HuH-7 (cell line): ENCODE measurements at places on chromosomes 7 and 10.

DNA sequence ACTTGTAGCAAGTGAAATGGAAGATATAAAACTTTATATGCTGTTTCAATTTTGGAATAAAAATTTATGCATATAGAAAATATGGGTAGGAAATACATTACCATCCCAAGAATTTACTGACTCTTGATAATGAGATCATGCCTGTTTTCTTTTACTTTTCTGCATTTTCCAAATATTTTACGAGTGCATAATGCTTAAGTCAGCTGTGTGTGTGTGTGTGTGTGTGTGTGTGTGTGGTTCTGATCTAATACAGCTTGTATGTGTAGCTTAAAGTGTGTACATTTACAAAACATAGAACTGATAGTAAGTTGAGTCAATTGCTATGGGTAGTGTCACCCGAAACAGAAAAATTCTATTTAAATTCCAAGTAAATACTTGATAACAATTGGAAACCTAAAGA is 315.9 kb upstream of the LRRN3 start:
- DNase-seq: no peak

DNA sequence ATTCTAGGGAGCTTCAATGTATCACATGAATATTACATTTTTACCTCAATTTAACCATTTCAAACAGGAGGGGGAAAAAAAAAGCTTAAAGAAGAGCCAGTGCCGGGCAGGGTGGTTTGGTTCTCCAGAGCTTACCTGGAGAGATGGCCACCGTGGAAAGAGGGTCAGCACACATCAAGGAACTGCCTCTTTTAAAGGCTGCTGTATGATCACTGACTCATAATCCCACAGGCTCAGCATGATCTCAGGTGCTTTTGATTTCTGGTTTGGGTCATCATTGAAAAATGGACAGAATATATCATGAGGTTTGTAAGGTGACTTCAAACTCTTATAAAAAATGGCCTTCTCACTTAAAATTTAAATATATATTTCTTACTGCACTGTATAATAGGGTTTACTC is 67.5 kb upstream of the MDFIC start:
- DNase-seq: no peak

- DNase-seq: no peak
Measured at GRCh38 chr10:85080934-85081333, 752.5 kb downstream of the CCSER2 start.

DNA sequence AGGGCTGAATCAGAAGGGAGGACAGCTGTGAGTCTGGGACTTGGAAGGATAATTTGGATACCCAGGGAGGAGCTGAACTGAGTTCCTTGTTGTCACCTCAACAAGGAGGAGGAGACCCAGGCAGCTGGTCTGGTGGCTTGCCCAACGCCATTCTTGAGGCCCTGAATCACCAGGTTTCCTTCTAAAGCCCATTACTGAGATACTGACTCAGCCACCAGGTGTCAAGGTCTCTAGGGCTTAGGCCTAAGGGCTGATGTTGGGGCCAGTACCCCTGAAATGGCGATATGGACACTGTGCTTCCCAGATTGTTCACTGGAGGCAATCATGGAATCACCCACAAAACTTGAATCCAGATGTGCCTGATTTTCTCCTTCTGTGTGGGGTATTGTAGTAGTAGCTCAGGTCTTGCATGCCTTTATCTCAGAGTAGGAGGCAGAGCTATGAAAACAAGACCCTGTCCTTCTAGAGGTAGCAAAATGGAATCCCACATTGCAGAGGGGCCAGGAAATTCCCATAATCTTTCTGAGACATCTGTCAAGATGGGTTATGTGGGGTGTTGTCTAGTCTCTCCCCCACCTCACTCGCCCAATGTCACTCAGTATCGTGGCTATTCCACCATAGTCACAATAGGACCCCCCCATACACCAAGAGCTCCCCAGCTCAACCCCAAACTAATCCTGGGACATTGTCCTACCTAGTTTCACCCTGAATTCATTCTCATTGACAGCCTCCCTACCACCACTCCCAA is 1.8 kb upstream of the ATG9B start:
- DNase-seq: no peak

DNA sequence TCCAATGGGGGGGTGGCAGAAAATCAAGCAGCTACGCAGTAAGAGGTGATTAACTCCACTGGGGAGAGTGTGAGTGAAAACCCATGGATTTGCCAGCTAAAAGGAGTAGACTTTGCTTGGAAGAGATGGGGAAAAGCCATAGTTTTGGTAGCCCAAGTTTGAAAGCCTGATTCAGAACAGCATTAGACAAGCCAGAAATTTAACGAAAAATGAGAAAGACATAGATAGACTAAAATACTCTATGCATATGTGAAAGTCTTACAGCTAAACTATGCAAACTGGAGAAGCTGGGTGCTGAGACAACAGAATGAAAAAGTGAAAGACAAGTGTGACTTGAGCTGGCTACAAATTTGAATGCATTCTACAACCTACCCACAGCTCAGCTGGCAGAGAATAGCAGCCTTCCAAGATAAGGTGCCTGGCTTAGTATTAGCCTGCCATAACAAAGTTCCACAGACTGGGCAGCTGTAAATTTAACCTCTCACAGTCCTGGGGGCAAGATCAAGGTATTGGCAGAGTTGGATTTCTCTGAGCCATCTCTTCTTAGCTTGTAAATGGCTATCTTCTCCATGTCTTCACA is 156.6 kb downstream of the CDC14C start:
- no peak for DNase-seq

DNA sequence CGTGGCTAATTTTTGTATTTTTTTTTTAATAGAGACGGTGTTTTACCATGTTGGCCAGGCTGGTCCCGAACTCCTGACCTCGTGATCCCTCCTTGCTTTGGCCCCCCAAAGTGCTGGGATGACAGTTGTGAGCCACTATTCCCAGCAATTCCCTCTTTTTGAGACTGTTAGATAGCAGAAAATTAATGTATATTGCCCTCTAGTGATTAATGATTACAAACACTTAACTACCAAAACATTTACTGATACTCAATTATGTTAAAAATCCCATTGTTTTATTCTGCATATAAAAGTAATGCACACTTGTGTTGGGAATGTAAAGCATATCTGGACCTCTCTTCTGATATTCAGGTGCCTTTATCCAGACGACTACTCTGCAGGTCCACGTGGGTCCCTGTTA is 41.2 kb upstream of the COBL start:
- DNase-seq: no peak

- DNase-seq: no peak
Measured at GRCh38 chr10:11007476-11008020, 10.1 kb upstream of the CELF2 start.

DNA sequence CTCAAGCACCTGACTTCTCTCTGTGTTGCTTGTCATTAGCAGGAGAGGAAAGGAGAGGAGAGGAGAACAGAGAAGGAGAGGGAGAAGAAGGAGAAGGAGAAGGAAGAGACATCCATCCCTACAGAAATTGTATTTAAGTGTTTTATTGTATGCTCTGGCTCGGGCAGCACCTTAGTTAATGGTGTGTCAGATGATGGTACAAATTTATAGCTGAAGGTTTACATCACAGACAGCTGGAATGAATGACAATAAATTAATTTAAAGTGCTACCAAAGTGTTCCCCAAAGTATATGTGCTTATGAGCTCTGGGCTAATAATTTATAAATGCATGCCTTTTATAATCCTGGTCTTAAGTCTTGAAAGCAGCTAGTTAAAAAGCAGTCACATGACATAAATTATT is 38.1 kb upstream of the ZMIZ1 start:
- no peak for DNase-seq

DNA sequence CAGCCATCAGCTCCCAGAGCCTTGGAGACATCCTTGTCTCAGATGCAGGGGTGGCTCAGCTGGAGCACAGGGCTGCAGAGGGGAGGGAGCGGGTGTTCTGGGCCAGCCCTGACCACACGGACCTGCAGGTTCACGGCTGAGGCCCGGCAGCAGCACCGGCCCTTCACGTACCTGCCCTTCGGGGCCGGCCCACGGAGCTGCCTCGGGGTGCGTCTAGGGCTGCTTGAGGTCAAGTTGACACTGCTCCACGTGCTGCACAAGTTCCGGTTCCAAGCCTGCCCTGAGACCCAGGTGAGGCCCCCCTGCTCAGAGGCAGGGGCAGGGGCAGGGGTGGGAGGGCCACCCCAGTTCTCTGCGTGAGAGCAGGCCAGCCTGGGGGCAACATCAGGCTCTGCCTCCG is 45.2 kb downstream of the PARP12 start:
- no peak for DNase-seq

GRCh38 chr10:18312374-18313139 is 172.3 kb downstream of the CACNB2 start:
- DNase-seq: peak; percentile 38

DNA sequence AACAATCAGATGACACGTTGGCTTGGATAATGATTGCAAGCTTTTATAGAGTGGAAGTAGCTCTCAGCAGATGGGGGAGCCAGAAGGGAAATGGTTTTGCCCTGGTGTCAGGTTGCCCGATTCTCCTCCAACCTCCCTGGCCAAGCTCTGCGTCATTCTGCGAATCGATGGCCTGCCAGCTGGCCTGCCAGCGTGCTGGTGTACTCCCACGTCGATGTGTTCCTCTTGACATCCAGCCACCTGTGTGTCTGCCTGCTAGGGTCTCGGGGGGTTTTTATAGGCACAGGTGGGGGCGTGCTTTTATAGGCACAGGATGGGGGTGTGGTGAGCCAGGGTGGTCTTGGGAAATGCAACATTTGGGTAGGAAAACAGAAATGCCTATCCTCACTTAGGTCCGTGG is 4.6 kb downstream of the NET1 start:
- no peak for DNase-seq

- DNase-seq: no peak
Measured at GRCh38 chr10:87559392-87559791, 54.7 kb downstream of the MINPP1 start.

- DNase-seq: no peak
Measured at GRCh38 chr10:102299873-102300272, 54.5 kb downstream of the GBF1 start.

DNA sequence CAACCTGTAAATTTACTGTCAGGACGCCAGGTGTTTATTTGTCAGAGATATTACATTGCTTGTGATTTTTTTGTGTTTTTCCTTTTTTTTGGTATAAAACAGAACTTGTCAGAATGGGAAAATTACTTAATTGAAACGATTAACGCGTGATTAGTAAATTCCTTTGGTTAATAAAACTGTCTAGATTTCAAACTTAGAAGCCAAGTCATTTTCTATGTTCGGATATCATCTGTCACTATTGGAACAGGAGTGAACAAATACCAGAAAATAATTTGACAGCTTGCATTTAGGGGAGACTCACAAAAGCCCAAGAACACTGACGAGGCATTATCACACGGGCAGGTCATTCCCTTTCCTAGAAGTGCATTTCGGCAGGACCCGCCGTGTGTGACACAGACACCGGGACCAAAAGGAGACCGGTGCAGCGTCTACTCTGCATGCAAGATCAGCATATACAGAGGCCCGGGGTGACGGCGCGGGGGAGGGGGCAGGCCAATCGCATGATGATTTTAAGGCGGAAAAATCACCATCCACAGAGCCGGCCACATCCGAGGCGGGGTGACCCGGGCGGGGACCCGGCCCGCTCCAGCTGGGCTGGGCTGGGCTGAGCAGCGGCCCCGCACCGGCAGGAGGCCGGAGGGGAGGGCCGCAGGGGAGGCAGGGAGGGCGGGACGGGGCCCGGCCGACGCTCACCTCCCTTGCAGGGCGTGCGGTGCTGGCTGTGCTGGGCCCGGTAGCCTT is 841 bp downstream of the GLUD1 start:
- peak; percentile 20 for DNase-seq

- DNase-seq: no peak
Measured at GRCh38 chr7:101399759-101400158, 37.1 kb downstream of the COL26A1 start.

DNA sequence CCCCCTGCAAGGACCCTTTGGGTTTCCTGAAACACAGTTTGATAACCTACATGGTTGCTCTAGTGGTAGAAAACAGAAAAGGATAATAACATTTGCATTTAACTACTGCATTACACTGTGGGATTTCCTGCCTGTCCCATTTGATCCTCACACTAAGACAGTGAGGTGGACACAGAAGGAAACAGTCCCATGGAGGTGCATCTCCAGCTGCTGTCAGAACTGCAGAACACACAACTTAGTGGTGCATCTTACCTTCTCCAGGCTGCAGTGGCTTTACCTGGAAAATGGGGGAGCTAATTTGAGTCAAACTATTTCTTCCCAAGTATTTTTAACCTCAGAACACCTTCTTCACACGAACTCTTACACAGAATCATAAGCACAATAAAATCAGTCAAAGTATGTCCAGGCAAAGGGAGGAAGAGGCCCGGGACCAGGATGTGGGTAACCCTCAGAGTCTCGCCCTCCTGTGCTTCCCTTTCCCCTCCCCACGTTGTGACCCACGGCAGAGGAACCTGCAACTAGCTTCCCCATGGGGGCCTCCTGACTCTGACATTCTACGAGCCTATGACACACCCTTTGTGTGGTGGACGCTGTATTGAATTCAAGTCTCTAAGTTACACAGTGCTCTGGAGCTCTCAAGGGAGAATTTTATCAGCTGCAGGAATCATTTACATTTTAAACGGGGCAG is 33.7 kb downstream of the SCRN1 start:
- DNase-seq: no peak

- DNase-seq: no peak
Measured at GRCh38 chr7:28418311-28418710, 6.0 kb downstream of the CREB5 start.

DNA sequence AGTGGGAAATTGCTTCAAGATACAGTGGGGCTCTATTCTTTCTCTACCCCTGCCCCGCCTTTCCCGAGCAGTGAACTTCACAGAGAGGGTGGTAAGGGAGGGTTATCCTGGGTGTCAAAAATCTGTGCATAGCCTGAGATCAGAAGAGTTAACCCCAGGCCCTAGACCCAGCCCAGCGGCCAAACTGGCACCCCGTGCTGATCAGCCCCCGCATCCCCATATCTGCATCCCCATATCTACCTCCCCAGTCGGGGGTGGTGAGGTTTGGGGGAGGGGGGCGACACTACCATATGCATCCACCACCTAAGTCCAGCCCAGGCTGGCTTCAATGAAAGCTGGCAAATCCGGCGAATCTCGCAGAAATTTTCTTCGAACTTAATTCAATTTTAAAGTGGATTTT is 7.0 kb upstream of the DLX6 start:
- DNase-seq: no peak

DNA sequence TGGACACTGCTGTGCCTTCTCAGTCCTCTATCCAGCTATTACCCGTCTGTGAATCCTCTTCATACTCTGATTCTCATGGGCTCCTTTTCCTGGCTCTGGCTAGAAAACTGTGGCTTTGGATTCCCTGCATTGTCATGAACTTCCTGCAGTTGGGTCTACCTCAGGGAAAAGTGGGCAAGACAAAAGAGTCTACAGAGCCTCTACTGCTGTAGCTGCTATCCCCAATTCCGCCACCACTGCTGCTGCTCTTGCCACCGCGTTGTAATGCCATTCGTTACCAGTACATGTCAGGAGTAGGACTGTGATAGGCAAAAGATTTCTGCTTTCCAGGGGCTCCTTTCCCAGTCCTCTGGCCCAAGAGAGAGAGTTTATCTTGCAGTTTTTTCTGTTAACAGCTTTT is 23.9 kb upstream of the PPP1R17 start:
- DNase-seq: peak; percentile 7

GRCh38 chr7:137967143-137968018 is 34.5 kb downstream of the CREB3L2 start:
- no peak for DNase-seq
